ENCODE measurements at places on chromosomes 6 and 20.

DNA sequence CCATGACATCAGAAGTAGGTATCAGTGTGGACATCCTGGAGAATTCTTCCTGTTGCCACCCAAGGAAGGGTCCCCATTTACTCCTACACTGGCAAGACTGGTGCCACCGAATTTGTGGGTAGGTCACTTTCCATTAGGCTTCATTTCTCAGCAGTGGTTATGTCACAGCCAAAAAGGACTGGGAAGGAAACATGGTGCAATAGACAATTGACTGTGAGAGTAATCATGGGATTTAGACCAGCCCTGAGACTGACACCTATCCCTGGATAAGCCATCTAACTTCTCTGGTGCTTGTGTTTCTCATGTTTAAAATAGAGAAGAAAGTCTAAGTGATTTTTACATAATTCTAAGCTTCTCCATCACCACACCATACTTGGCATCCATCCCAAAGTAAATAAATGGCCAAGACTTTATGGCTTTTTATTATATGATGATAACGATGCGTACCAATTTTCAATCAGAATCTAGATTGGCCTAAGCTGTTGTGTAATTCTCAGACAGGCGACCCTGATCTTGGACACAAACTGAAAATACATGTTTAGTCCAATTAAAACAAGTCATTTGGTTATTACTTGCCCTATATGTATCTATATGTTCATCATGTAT is 10.2 kb downstream of the SMPDL3A start:
- H3K36me3 ChIP-seq: no peaks in the 10 kb centered on the region
- H3K4me1 ChIP-seq: no peaks in the 10 kb centered on the region

DNA sequence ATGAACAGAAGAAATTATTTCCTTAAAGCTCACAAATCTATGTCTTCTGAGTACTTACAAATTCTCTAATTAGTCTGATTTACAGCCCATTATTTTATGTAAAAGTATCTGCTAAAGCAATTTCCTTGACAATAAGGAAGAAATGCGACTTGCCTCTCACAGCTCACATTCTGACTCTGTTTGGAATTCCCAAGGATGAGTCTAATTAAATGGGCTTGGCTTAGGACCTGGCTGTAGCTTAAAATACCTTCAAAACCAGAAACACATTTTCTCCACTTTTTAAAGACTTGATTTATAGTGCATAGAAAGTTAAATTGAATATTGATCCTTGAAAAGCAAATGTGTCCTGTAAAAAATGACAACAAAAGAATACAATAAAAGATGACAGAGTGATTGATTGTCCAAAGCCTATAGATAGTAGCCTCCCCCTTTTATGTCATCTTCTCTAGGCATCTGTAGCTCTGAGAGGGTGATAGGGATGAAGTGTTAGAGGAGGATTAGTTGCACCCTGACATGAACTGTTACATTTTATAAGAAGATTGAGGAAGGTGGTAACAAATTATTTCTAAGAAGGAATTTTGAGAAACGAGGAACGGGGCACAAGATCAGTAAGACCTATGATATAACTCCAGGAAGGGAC is 118.9 kb downstream of the MACROD2 start:
- H3K4me1 ChIP-seq: no peaks in the 10 kb centered on the region
- H3K27me3 ChIP-seq: no peaks in the 10 kb centered on the region
- H3K27ac ChIP-seq: no peak overlapping the region
- H3K36me3 ChIP-seq: no peaks in the 10 kb centered on the region
- H3K4me3 ChIP-seq: no peak overlapping the region
- no peak for DNase-seq

- H3K27me3 ChIP-seq: peaks cover 13% of the 10 kb centered on the region
- no peak overlapping the region for H3K4me3 ChIP-seq
- no peak for DNase-seq
- H3K4me1 ChIP-seq: no peaks in the 10 kb centered on the region
- no peak overlapping the region for H3K27ac ChIP-seq
- H3K36me3 ChIP-seq: peaks cover 4% of the 10 kb centered on the region
These were observed 7.7 kb upstream of the KLHL31 start for GRCh38 chr6:53673162-53673727.

DNA sequence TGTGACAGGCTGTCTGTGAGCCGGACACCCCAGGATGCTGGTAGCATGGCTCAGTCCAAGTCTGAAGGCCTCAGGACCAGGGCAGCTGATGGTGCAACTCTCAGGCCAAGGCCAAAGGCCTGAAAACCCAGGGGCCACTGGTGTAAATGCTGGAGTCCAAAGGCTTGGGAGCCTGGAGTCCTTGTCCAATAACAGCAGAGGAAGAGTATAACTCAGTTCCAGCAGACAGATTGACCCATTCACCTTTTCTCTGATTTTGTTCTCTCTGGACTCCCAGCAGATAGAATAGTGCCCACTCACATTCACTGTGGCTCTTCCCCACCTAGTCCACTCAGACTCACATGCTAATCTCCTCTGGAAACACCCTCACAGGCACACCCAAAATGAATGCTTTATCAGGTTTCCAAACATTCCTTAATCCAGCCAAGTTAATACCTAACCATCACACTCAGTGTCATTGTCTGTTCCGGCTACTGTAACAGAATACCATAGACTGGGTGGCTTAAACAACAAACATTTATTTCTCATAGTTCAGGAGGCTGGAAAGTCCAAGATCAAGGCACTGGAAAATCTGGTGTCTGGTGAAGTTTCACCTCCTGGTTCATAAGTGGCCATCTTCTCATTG is 5.0 kb upstream of the TRAF3IP2 start:
- H3K27me3 ChIP-seq: peaks cover 6% of the 10 kb centered on the region
- H3K4me1 ChIP-seq: peaks cover 3% of the 10 kb centered on the region
- peaks cover 4% of the 10 kb centered on the region for H3K36me3 ChIP-seq
- no peak overlapping the region for H3K4me3 ChIP-seq
- no peak overlapping the region for H3K27ac ChIP-seq

GRCh38 chr6:41739041-41739440 is 3.6 kb upstream of the TFEB start:
- peaks cover 3% of the 10 kb centered on the region for H3K27me3 ChIP-seq
- H3K4me3 ChIP-seq: no peak overlapping the region
- DNase-seq: no peak
- peaks cover 7% of the 10 kb centered on the region for H3K4me1 ChIP-seq

DNA sequence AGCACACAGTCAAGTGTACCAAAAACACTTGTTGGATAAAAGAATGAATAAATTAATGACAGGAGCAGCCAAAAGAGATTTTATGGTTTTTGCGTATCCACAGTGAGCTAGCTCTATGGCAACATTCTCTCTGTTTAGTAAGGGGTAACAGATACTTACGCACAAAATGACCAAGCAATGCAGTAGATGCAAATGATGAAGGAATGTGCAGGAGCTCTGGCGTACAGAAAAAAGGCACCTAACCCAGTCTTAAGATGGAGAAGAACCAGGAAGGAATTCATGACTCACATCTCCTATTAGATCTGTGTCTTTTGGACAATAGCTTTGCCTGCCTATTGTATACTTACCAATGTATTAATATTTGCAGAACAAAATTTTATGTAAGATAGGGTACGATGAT is 191.9 kb upstream of the PREP start:
- H3K4me3 ChIP-seq: no peak overlapping the region
- peaks cover 1% of the 10 kb centered on the region for H3K36me3 ChIP-seq
- no peak for DNase-seq
- peaks cover 7% of the 10 kb centered on the region for H3K4me1 ChIP-seq
- no peak overlapping the region for H3K27ac ChIP-seq

GRCh38 chr6:56279331-56280080 is 32.1 kb upstream of the COL21A1 start:
- H3K4me3 ChIP-seq: no peak overlapping the region
- H3K27ac ChIP-seq: no peak overlapping the region
- H3K36me3 ChIP-seq: no peaks in the 10 kb centered on the region

GRCh38 chr6:86913795-86914194 is 23.5 kb upstream of the HTR1E start:
- no peak overlapping the region for H3K4me3 ChIP-seq
- no peak for DNase-seq
- no peaks in the 10 kb centered on the region for H3K36me3 ChIP-seq
- H3K4me1 ChIP-seq: no peaks in the 10 kb centered on the region
- H3K27ac ChIP-seq: no peak overlapping the region

- H3K27ac ChIP-seq: no peak overlapping the region
- H3K27me3 ChIP-seq: peaks cover 12% of the 10 kb centered on the region
- H3K4me1 ChIP-seq: peaks cover 14% of the 10 kb centered on the region
- no peaks in the 10 kb centered on the region for H3K36me3 ChIP-seq
- peak overlapping the region; percentile 22 for H3K4me3 ChIP-seq
These were observed 41.1 kb upstream of the PTGIS start for GRCh38 chr20:49608752-49609670.

GRCh38 chr20:61918548-61918947 is 147.1 kb downstream of the TAF4 start:
- H3K27ac ChIP-seq: no peak overlapping the region
- H3K4me3 ChIP-seq: no peak overlapping the region
- no peak for DNase-seq
- H3K4me1 ChIP-seq: peaks cover 11% of the 10 kb centered on the region

- no peak for DNase-seq
- H3K36me3 ChIP-seq: no peaks in the 10 kb centered on the region
- H3K27ac ChIP-seq: no peak overlapping the region
- no peak overlapping the region for H3K4me3 ChIP-seq
- peaks cover 2% of the 10 kb centered on the region for H3K4me1 ChIP-seq
- H3K27me3 ChIP-seq: peaks cover 35% of the 10 kb centered on the region
These were observed 20.3 kb downstream of the AARS2 start for GRCh38 chr6:44292661-44293365.

- no peaks in the 10 kb centered on the region for H3K27me3 ChIP-seq
- no peak overlapping the region for H3K4me3 ChIP-seq
- no peak for DNase-seq
- peaks cover 6% of the 10 kb centered on the region for H3K4me1 ChIP-seq
- no peak overlapping the region for H3K27ac ChIP-seq
These were observed 4.4 kb upstream of the IBTK start for GRCh38 chr6:82251942-82252341.

DNA sequence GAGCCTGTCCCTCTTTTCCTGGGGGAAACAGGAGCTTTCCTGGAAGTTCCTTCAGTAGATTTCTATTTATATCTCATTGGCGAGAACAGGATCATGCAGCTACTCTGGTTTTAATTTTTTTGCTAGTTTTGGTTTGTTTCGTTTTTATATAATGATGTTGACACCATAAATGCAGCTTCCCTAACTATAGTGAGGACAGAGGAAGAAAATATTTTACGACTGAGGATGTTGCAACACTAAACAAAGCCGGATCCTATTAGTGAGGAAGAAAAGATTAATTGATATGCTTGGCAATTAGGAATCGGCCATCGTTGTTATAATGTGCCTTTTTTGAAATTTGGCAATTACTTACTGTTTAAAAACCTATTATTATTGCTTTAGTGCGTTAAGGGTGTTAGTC is 16.6 kb downstream of the KDM1B start:
- H3K27ac ChIP-seq: no peak overlapping the region
- H3K4me1 ChIP-seq: peaks cover 3% of the 10 kb centered on the region
- peaks cover 51% of the 10 kb centered on the region for H3K36me3 ChIP-seq
